ENCODE measurements at places on chromosomes 3 and 15.

DNA sequence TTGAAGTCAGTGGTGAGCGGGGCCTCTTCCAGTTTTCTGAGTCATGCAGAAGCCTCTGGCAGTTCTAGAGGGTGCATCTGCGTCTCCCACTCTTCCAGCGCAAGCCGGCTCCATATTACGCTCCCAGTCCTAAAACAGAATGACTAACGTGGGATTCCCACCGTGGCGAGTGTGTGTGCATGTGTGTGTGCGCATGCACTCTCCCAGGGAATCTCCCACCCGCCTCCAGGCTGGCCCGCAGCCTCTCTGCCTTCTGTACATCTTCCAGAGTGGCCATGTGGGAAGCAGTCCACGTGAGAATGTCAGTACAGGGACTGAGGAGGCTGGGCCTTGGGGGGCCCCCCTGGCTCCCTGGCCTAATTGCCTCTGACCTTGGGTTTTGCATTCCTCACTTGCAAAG lies 87.7 kb downstream of the LSM3 start:
- DNase-seq: no peak

DNA sequence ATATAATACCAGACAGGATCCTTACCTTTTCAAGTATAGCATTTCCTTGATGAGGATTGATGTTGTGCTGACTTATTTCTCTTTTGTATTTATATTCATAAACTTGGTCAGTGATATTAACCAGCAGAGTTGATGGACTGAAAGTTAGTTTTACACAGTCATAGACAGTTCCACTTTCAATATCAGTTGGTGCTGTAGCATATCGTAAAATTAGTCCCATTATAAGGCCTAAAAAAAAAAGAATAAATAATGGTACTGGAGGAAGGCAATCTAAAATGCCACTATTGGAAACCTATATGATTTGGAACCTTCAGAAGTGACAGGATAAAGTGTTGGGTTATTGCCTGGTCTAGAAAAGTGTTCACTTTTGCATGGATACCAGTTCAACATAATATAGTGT lies 16.3 kb downstream of the SLC9A9 start:
- no peak for DNase-seq

DNA sequence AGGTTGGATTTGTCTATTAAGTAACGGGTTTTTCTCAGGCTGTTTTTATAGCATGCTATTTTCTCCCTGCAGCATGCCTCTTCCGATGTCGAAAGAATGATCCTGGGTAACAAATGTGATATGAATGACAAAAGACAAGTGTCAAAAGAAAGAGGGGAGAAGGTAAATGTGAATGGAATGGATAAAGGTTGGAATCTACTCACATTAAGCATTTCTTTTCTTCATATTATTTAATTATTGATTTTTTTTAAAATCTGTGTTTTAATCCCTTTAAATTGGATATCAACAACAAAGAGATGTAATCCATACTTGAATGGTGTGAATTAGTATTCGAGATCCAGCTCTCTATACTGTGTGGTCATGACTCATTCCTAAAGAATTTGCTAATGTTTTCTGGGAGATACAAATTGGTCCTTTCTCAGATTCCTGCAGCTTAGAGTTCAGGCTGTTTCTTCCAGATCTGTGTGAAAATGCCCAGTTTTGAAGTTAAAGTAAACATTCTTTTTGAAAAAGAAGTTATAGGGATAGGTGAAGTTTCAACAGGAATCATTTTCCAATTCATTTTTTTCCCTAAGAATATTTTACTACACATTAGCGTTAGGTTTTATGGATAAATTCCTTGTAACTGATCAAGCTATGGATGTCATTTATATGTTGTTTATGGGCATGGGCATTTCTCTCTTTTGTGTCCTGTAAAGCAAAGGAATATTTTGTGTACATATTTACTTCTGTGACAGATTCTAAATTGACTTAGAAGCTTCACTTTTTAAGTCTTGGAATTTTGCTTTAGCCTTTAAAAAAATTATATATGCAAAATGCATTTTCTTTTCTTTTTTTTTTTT lies 20.8 kb upstream of the APH1B start:
- DNase-seq: no peak

DNA sequence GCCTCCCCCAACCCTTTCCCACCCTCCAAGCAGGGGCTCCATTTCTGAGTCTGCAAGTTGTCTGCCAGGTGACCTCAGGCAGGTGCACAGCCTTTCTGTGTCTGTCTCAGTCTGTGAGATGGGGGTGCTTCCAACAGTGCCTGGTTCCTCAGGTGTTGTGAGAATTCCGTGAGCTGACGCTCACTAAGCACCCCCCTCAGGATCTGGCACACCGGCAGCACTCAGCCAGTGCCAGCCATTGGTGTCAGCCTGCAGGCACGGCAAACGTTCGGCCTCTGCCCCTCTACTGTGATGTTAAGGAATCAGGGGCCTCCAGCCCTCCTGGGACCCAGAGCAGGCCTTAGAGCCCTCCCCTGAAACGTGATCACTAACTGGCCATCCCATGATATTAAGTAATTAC lies 2.4 kb downstream of the KLF15 start:
- no peak for DNase-seq

GRCh38 chr3:139216958-139217357 lies 126.9 kb upstream of the MRPS22 start:
- no peak for DNase-seq

DNA sequence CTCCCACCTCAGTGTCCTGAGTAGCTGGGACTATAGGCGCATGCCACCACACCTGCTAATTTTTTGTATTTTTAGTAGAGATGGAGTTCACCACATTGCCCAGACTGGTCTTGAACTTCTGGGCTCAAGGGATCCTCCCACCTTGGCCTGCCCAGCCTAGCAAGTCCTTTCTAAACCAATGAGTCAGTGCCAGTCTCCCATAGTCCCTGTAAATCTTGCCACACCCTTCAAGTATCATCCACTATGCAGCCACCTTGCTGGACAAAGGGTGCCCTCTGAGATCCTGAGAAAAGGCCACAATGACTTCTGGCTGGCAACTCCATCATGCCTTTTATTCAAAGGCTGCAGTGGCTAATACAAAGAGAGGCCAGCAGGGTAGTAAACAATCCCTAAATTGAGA lies 184.0 kb downstream of the ABHD5 start:
- no peak for DNase-seq

DNA sequence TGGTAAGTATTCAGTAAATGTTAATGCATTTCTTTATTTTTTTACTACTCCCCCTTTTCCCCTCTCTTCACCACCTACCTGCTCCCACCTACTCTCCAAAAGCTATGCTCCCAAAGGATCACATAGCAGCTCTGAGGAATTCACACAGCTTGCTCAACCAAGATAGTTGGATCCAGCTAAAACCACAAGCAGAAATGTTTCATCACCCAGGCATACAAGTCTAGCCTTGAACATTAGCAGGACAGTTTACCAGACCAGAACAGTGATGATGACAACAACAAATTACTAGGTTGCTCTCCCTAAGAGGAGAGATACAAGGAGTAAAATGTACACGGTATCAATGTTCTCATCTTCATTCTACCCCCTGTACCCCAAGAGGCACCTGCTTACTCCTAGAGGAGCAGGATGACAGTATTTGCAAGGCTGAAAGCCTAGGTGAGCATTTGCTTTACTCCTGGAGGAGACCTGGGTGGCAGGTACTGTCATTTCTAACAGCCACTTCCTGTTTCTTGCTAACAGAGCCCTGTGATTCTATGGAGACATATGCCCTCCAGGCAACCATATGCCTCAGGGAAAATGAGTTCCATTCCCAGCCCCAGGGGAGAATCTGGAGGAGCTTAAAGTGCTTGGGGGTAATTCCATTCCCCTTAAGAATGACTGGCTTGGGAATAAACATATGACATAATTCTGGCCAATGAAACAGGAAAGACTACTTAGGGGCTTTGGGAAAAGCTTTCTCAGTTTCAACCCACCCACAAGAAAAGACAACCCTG lies 237.5 kb downstream of the NTRK3 start:
- no peak for DNase-seq

DNA sequence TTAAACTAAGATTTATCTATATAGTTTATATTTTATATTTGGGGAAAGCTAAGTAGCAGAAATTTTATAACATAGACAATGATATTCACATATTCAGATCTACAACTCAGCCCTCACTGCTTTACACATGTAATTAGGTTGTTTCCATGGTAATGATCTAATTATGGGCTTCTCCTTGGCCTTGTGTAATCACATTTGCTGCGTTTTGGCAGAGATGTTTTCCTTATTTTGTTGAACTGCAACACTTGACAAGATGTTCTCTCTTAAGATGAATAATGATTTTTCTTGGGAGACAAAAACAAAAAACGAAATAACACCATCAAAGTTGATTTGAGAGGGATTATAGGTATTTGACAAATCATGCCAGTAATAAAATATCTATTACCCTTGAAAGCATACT lies 635.6 kb upstream of the TBL1XR1 start:
- DNase-seq: no peak

- DNase-seq: no peak
Measured at GRCh38 chr15:86595741-86596140, 516.1 kb downstream of the AGBL1 start.

- no peak for DNase-seq
Measured at GRCh38 chr3:50345586-50346234, at the start of gene ZMYND10. Gene ZMYND10 (minus strand): TSS chr3:50345732. CDS start chr3:50345579, 153 bp downstream.

- no peak for DNase-seq
Measured at GRCh38 chr15:100461049-100461448, 67.7 kb downstream of the CERS3 start.

DNA sequence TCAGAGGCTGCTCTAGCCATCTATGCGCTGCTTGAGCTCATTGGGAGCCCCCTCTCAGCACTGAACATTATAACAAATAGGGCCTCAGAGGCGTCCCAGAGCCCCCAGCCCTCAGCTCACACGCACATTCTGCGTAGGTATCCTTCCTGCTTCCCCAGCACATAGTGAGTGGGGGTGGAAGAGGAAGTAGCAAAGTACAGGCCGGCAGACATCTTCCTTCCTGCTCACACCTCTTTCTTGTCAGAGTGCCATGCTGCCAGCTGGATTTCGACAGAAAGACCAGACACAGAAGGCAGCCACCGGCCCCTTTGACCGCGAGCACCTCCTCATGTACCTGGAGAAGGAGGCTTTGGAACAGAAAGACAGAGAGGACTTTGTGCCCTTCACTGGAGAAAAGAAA lies 16.6 kb downstream of the TMOD2 start:
- DNase-seq: no peak

DNA sequence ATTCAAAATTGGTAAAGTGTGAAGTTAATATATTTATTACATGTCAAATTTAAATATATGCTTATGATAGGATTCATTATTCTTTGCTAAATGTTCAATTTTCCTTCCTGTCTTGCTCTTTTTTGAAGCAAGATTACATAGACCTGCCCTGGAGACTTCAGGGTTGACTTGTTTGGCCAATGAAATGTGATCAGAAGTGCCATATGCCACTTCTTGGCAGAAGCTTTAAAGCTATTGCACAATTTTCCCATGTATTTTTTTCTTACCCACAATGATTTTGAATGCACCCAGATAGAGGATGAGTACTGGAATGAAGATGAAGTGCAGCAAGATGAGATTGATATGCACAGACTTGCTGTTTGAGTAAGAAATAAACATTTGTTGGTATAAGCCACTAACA lies 406.3 kb upstream of the BCHE start:
- no peak for DNase-seq

GRCh38 chr15:62107571-62108121 lies 40.9 kb downstream of the C2CD4A start:
- no peak for DNase-seq

DNA sequence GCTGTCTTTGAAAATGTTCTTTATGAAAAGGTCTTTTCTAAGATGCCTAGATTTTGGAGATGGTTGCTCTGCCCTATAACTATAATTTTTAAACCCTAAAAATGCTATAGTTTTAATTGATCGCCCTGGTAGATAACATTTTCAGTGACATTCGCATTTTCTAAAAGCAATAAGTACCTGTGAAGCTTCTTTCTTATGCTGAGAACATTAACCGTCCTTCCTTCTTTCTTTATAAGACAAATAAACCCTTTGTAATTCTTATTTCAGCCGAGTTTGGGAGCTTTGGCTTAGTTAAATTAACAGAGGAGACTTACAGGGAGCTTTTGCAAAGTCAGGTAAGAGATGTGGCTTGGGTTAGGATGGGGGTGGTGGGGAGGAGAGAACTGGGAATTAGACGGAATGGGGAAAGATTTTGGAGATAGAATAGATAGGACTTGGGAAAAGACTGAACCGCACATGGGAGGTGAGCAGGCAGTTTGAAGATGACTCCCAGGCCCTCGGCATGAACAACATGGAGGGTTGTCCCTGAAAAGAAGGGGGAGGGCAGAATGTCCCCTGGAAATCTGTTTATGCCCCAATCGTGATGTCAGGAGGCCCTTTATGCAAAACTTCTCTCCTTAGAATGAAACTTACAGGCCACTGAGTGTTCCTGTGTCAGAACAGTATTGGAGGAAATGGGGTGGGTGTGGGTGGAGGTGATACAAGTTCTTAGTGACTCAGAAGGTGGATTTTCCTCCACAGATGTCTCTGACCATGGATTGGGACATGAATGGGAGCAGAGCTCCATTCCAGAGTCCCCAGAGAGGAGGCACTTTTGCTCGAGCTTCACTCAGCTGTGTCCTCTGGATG lies 76.2 kb upstream of the LARS2 start:
- no peak for DNase-seq

GRCh38 chr15:85401108-85401774 lies 20.8 kb downstream of the AKAP13 start:
- DNase-seq: no peak

DNA sequence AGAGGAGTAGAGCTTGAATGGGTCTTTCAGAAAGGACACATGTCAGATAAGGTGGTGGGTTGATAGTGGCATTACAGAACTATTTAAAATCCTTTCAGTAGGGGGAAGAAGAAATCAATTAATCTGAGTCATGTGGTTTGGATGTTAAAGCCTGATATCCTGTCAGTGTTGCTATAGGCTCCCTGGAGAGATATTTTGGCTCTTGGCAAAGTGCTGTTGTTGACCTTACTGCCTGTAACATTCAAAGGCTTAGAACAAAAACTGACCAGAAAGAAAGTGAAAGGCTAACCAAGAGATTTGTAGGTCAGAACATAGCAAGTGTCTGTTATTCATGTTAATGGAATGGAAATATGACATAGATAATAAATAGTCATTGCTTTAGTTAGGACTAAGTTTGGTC lies 552.9 kb downstream of the DIPK2A start:
- DNase-seq: no peak

GRCh38 chr15:73573037-73573436 lies 60.2 kb downstream of the NPTN start:
- DNase-seq: no peak

DNA sequence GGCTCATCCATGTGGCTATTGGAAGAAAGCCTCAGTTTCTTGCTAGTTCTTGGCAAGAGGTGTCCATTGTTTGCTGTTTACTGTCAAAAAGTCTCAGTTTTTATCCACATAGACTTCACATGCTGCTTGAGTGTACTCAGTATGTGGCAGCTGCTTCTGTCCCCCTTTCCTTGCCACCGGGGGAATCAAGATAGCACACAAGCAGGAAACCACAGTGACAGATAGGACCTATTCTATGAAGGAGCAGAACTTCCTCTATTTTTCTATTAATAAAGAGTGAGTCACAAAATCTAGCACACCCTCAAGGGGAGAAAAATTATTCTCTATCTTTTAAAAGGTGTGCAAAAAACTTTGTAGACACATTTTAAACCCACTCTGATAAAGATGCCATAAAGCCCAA lies 121.4 kb upstream of the GMNC start:
- DNase-seq: no peak
